ENCODE measurements at places on chromosomes 1 and 21.

DNA sequence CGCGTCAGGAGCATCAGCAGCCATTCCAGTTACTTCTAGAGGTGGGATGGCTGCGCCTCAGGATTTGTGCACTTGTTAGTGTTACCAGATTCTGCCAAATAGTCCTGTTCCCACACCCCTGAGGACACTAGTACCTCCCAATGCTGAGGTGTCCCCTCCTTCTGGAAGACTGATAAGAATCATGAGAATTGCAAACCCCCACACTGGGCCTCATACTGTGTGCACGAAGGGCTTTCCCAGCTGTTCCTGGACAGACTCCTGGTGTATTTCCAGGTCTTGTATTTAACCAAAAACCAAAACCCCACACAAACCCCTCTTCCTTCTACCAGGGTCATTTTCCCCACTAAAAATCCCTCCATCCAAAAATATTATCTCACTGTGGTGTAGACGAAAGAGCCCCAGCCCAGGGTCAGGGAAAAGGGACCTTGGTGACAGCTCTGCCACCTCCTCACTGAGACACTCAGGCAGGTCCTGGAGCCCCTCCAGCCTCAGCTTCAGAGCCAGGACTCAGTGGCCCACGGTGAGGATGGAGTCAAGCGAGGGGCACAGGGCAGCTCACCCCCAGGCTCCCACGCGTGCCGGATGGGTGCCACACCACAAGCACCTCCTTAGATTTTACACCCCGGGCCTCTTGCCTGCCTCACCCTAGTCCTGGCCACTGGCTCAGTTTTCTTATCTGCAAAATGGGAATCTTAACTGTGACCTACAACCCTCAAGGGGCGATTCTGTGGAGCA, 131.4 kb upstream of the RUNX3 start:
- no peak for ATAC-seq

DNA sequence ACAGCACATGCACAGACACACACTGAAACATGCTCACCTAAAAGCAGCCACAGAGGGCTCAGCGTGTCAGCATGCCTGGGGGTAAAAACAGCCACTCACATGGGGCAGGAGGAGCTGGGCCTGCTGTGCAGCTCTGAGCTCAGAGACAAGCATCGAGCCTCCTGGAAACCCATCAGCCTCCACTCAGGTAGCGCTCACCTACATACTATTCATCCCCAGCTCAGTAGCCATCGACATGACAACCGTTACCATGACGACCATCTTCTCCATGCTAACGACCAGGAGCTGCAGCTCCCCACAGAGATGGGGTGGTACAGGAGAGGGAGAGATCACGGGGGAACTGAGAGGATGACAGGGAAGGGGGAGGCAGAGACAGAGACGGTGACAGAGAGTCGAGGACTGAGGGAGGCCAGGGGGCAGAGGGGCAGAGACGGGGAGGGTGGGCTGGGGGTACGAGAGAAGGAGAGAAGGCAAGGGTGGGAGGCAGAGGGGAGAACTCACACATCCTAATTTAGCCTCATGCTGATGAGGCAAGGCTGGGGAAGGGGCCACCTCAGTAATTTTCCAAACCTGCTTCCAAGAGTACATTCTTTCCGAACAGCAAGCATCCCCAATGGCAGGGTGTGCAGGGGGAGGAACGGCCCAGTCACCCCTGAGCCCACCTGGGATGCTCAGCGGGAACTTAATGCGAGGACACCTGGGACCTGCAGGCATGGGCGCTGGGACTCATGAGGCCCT, 28.4 kb downstream of the SDC3 start:
- no peak for ATAC-seq

DNA sequence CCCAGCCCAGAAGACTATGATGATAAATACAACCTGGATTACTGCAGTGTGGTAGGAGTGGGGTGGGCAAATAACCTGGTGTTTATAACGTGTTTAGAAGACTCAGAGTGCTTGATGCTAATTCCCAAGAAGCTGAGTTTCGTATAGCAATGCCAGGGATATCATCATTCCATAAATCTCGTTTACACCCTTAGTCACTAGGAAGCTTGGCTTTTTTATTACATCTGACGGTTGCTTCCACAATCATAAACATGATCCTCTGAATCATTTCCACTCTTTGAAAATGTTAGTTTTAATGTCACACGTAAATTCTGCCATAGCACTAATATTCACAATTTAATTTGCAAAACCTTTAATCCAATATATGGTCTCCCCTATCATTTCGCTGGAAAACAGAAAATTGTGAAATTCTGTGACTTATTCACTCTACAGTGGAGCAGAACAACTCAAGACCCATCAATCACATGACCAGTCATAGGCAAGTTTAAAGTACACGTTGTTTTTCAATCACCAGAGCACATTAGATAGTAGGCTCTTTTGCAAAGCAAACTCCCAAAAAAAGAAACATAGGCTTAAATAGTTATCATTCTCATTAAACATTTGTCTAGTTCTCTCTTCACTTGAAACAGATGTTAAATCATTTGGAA, 321.0 kb downstream of the LTN1 start:
- ATAC-seq, result no peak

GRCh38 chr1:18009478-18009961, 98.1 kb upstream of the IGSF21 start:
- no peak for ATAC-seq

DNA sequence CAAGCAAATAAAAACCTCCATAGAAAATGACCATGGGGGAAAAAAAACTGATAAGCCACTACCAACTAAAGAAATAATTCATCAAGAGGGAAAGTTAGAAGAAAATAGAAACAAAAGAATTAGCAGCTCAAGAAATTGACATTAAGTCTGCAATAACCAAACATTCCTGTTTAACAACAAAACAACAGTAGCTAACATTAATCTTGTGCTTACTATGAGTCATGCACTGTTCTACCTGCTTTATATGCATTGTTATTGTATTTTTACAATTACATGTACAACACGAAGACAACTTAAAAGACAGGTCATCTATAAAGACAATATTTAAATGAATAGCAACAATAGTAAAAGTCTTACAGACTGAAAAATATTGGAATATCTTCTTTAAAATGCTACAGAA, 34.4 kb upstream of the LRRC7 start:
- no peak for ATAC-seq

- ATAC-seq, result no peak
Observed at GRCh38 chr1:50681931-50682330, 258.7 kb upstream of the DMRTA2 start.

GRCh38 chr1:245621589-245621988, 466.8 kb downstream of the KIF26B start:
- no peak for ATAC-seq

- ATAC-seq, result no peak
Observed at GRCh38 chr1:162151900-162152829, 82.7 kb downstream of the NOS1AP start.

- ATAC-seq, result no peak
Observed at GRCh38 chr1:1334835-1335234, 3.8 kb downstream of the TAS1R3 start.

DNA sequence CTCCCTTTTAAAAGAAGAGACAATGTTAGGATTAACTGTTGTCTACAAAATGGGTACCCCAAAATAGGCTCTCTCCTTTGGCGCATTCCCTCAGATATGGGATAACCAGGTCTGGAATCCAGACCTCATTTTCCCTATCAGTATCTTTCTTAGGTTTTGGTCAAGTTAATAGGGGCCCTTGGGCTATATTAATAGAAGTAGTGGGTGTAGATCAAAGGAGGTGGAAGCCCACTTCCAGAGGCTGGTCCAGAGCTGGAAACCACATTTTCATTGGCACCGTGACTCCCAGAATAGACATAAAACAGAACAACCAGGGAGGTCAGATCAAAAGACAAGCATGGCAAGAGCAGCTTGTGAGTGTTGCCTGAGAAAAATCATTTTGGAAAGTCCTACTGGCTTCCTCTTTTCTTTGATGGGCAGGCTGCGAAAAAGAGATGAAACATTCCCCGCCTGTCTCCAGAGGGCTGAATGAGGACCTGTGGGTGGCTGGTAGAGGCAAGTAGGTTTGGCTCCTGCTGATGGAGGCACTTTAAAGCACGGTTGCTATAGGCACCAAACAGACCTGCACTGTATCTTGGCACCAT, 25.8 kb upstream of the KIF21B start:
- ATAC-seq, result no peak

DNA sequence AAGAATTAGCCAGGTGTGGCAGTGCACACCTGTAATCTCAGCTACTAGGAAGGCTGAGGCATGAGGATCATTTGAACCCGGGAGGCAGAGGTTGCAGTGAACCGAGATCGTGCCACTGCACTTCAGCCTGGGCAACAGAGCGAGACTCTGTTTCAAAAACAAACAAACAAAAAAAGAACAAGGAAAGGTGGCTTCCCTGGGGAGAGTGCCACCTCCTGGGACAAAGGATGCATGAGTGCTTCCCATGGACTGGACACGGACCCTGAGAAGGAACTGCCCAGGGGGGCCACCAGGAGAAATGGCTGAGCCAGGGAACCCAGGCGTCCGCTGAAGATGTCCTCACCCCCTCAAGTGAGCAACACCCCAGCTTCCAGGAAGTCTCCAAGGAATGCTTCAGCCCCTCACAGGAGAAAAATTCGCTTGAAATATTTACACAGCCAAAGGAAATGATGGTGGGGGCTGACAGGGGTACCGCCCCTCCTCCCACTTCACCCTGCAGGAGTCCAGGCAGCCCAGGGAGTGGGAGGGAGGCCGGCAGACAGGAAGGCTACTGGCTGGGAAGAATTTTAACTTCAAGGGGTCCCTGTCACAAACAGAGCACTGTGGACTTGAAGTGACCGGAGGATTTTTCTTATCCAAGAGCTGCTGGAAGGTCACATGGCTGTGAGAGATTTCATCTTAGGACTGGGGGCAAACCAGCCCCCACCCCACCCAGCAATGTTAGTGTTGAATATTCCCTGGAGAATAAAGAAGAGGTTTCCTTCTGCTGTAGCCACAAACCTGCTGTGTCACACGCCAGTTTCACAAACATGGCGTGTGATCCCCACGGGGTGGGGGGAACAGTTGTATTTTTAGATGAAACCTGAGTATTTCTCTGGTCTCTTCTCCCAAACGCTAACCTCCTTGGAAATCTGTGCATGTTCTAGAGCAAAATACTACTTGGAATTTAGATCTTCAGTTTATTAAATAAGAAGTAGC, 90.8 kb upstream of the SLC25A33 start:
- ATAC-seq, result no peak
